ENCODE measurements at places on chromosomes 6 and 20.

GRCh38 chr20:24153101-24154040 lies 164.8 kb upstream of the GGTLC1 start:
- peak; percentile 65 for DNase-seq

DNA sequence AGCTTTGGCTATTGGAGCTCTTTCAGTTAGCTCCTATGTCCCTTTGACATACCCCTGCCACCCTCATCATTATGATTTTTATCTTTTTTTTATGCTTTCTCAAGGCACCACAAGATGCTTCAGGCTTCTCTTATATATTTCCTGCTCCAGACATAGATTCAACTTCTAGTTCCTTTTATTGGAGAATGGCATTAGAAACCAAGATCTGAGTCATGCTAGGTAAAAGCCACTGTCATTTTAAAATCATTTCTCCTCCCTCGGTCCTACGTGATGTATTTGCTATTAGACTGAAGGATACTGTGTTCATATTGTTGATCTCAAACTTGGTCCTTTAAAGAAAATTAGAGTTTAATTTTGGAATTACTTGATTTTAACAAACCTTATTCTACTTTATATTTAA lies 8.3 kb downstream of the TENT5A start:
- no peak for DNase-seq

- DNase-seq, result no peak
These were observed 13.5 kb downstream of the PFDN4 start for GRCh38 chr20:54221353-54221752.

GRCh38 chr6:102525336-102525735 lies 1131.8 kb downstream of the GRIK2 start:
- DNase-seq, result no peak

DNA sequence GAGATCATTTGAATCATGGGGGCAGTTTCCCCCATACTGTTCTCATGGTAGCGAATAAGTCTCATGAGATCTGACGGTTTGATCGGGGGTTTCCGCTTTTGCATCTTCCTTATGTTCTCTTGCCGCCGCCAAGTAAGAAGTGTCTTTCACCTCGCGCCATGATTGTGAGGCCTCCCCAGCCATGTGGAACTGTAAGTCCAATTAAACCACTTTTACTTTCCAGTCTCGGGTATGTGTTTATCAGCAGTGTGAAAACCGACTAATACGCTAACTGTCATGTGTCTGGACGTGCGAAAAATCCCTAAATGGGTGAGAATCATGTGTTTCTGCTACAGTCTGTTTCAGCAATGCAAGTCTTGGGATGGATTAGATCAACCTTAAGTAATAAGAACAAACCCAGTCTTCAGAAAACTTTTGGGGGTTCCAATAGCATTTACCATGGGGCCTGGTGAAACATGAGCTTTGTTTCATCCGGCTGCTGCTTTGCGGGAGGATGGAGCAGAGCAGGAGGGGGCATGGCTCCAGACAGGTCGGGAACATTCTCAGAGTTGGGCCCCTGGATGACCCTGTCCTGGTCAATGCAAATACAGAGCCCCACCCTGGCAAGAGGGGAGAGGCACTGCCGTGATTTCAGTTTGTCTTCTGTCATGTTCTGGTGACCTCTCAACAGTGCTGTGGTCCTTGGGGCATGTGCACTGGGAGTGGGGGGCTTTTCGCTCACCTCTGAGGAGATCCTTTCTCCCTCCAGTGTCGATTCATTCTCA lies 41.5 kb downstream of the CTCFL start:
- DNase-seq, result peak; percentile 57

DNA sequence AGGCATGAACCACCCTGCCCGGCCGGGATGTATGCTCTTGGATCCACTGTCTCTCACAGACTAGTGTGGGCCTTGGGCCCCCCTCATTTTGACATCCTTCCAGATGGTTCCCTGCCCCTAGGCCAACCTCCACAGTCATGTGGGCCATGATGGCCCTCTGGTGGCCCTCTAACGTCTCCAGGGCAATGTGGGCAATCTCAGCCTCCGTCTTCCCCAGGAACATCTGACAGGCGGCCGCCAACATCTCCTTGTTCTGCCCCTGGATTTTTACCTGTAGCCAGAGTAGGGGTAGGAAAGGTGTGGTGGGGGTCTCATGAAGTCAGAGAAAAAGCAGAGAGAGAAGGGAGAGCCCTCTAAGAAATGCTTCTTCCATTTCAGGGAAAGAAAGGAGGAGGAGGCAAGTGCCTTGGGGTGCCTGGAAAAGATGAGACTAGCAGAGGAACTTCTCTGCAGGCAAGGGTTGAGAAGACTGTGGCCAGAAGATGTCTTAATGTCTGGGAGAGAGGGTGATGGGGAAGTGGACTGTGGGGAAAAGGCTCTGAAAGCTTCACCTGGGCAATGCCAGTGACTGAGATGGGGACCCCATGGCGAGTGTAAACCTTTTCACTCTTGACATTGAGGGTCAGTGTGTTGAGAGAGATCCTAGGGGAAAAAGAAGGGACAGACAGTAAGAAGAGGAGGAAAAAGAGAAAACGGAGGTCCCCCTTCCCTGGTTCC lies 1.3 kb downstream of the FLOT1 start:
- no peak for DNase-seq

- DNase-seq, result no peak
These were observed 25.6 kb downstream of the GFOD1 start for GRCh38 chr6:13461805-13462204.

- no peak for DNase-seq
These were observed 1.6 kb downstream of the CLVS2 start for GRCh38 chr6:122997541-122998150.

GRCh38 chr6:48099713-48100587 lies 11.0 kb downstream of the PTCHD4 start:
- no peak for DNase-seq

DNA sequence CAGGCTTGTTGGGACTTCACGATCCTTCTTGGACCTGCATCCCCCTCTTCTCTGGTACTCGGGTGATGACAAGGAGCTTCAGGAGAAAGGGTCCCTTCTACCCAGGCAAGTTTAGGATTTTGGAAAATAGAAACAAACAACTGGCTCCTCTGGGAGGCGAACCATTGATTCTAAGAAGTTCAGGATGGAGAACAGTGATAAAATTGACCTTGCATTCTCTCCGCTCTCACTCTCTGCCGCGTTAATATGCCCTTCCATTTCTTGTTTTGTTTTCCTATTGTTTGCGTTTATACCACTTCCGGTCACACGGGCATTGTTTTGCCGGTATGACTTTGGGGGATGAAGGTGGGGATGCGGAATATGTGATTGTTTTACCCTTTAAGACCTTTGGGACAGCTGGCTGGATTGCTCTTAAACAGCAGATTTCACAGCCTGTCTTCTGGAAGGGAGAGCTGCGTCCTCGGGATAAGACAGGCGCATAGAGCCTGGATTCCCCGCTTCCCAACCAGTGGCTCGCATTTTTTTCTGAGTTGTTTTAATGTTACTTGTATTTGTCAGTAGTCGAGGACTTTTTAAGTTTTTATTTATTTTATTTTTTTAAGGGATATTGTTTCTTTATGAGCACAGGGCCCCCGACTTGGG lies 144.3 kb upstream of the ZNF184 start:
- DNase-seq, result no peak

- DNase-seq, result no peak
These were observed 22.3 kb downstream of the MDN1 start for GRCh38 chr6:89797317-89797716.

DNA sequence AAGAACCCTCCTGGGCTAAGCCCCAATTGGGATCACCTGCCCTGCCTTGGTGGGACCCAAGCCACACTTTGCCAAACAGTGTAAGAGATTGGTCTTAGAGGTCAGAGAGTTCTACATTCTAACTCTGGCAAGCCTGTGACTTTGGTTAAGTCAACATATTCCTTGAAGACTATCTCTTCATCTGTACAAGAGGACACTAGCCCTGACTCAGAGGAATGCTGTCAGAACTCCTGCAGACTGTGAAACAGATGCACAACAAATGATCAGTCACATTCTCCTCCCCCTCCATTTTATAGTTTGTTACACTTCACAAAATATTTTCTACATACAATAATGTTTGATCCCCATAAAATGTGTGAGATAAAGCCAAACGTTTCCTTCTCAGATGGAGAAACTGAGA lies 91.7 kb upstream of the EPB41L1 start:
- no peak for DNase-seq

DNA sequence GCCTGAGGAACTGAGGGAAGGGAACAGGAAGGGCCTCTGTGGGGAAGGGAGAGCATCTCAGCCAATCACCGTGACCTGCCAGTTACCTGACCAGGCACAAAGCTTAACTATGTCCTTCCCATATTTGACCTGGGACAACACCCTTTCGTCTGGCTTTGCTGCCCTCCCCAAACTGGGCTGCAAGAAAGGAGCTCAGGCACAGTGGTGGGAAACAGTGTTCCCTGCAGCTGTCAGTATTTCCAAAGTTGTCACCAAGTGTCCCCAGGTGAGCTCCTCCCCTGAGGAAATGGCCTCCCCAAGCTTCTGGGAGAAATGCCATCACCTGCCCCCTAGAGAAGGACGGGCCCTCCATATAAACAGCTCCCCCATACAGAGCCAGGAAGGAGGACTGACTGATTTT lies 17.9 kb downstream of the NCR2 start:
- DNase-seq, result peak; percentile 18

- DNase-seq, result no peak
These were observed 70.4 kb upstream of the KCNQ5 start for GRCh38 chr6:72551470-72551869.

- no peak for DNase-seq
These were observed 70.9 kb downstream of the SCAND1 start for GRCh38 chr20:35883336-35883777.

DNA sequence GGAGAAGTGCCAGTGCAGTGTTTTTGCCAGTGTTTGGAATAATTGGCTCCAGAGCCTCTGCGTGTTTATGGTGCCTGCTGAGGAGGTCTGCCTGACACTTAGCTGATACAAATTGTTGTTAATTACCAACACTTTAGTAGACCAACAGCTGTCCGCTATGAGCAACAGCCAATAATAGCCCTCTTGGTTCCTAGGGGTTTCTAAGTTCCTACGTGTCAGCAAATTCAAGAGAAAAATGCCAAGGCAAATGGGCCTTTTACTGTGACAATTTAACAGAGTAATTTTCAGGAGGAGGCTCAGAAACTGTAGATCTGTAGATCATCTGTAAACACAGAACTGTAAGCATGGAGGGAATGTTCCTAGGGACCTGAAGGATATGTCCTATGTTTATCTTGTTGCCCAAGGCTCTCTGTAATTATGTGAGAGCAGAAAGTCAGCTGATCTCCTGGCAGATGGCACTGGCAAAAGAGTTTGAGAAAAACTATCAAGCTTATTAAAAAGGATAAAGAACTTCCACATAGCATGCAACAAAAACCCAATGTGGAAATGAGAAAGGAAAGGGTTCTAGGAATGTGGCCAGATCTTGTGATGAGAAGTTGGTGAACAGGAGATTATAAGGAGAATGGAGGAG lies 157.7 kb downstream of the GJA1 start:
- DNase-seq, result no peak

- DNase-seq, result peak; percentile 77
These were observed 29.4 kb downstream of the THBS2 start for GRCh38 chr6:169224185-169224695.

- no peak for DNase-seq
These were observed 2.5 kb downstream of the MCM9 start for GRCh38 chr6:118932421-118932820.

- DNase-seq, result no peak
These were observed 90.3 kb upstream of the IMPG1 start for GRCh38 chr6:76162811-76163210.

GRCh38 chr20:56735084-56735642 lies 106.1 kb downstream of the TFAP2C start:
- no peak for DNase-seq

GRCh38 chr6:136656121-136656520 lies 105.9 kb upstream of the MAP7 start:
- no peak for DNase-seq

- DNase-seq, result no peak
These were observed 38.2 kb downstream of the CAP2 start for GRCh38 chr6:17431581-17431980.

DNA sequence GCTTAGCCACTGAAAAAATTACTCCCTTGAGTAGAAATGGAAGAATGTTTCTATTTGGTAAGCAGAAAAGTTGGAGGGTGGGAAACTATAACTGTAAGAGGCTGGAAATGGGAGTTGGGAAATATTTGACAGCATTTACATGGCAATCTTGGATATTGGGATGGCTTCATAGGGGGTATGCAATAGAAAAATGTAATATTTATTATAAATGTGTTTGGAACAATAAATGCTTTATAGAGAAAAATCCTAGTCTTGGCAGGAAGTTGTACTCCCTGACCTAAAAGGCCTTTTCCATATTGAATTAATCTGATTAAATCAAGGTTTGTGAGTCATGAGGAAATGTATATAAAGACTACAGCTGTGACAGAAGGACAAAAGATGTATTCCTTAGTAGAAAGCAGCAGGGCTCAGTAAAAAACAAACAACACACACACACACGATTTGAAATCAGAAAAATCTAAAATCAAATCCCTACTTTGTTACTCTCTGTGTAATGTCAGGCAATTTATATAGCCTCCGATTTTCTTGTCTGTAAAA lies 272.3 kb downstream of the CD109 start:
- DNase-seq, result no peak

DNA sequence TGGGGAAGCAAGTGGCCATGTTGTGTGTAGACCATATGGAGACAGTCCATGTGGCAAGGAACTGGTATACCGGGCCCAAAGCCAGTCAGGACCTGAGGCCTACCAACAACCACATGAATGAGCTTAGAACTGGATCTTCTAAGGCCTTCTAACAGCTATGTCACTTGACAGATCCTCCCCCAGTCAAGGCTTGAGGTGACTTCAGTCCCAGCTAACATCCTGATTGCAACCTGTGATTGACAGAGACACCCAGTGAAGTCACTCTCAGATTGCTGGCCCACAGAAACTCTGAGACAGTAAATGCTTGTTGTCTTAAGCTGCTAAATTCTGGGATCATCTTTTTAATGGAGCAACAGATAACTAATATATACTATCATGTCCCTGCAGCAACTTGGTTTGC lies 32.9 kb downstream of the AHI1 start:
- DNase-seq, result no peak

- no peak for DNase-seq
These were observed 52.1 kb upstream of the BEND6 start for GRCh38 chr6:56902641-56903464.

GRCh38 chr6:157471895-157472686 lies 91.1 kb downstream of the ZDHHC14 start:
- no peak for DNase-seq

DNA sequence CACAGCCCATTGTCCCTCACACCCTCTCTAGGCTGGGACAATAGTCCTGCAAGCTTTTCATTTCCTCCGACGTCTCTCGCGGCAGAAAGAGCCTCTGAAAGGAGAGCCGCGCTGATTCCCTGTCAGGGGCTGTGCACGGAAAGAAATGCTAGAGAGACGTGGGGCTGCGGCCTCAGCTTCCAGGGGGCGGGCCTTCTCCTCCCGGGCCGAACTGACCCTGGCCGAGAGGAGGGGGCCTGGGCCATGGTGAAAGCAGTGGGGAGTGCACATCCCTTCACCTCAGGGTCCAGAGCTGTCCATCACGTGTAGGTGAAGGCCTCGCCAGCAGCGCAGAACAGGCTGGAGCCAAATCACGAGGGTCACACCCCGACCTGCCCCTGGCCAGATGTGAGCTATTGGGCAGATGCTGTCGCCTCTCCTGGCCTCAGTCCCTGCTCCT lies 220.4 kb downstream of the TAF4 start:
- no peak for DNase-seq
